ENCODE measurements at places on chromosomes 3 and 15.

DNA sequence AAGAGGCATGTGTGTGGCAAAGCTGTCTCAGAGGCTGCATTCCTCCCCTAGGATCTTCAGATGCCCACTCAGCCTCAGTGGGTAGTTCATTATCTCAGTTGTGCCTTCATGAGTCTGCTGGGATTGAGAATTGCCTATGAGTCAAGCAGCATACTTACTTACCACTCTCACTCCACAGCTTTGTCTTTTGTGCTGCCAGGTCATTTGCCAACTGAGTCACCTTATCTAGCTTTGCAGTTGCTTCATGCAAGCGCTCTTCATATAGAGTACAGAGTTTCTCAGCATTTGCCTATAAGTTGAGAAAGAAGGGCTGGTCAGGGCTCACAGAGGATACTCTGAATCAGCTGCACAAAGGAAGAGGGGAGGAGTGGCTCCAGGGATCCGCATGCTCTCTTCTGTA lies 89.5 kb downstream of the MYH15 start:
- DNase-seq: no peak

GRCh38 chr3:8869613-8870012 lies 93.7 kb downstream of the RAD18 start:
- DNase-seq: no peak

DNA sequence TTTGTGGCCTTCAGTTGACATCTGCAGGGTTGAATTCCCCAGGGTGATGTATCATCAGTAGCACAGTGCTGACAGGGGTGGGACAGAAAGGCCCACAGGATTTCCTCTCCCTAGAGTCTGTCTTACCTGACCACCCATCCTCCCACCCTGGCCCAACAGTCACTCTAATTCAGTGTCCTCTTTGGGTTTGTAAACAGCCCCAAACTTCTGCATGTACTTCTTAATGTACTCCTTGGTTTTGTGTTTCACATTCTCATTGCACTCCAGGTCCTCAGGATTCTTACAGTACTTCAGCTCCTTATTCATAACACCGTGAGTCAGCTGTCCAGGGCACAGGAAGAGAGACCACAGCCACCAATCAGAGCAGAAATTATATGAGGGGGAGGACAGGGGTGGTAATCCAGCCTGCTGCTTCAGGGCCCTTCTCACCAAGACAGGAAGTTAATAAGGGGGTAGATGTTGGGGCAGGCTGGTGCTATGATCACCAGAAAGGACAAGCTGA lies 37.5 kb downstream of the NBEAL2 start:
- DNase-seq: peak; percentile 35

DNA sequence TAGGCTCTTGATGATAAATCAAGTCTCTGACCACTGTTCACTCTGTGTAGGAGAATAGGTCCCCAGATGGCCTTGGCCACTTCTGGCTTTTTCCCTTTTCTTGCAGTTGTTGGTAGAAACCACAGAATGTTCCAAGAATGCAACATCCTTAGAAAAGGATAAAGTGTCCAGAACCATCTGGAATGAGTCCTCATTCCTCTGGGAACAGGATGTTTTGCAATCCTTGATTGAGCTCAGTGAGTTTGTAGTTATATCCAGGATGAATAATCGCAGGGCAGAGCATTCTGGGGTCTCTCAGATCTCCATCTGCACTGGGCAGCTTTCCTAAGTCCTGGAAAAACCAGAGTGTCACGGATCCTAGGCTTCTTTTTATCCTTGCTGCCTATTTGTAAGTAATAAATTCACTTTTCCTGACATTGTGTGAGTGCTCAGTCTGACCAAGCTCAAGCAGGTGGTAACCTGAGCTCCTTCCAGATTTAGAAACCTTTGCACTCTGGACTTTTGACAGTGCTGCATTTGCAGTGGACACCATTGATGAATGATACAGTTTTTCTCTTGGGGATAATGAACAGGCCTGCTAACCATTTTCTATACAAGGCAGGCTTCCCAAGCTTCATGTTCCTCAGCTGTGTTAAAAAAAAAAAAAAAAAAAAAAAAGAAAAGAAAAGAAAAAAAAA lies 1028.6 kb downstream of the OTOL1 start:
- DNase-seq: no peak

DNA sequence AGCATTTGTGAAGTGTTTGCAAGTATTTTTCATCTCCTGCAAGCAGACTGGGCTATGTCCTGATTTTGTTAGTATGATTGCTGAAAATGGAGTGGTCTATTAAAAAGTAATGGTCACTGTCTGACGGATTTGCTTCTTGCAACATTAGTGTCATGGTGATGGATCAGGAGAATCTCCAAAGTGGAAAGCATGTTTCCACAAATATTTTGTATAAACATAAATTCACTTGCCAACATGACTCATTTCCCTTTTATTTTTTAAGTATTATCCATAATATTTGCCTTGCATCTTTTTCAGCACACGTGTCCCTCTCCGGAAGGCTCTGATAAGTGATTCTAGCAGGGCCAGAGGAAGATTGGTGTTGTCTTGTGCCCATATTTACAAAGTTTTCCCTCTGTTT lies 27.4 kb upstream of the CACNA2D3 start:
- no peak for DNase-seq

- DNase-seq: no peak
Observed at GRCh38 chr15:64138331-64138941, 13.1 kb upstream of the SNX22 start.

All from GM10248 (cell line).